Foreskin fibroblast (primary cell): ENCODE measurements at places on chromosomes 7 and 10.

GRCh38 chr10:84534168-84534567, 205.8 kb downstream of the CCSER2 start:
- DNase-seq, result no peak

DNA sequence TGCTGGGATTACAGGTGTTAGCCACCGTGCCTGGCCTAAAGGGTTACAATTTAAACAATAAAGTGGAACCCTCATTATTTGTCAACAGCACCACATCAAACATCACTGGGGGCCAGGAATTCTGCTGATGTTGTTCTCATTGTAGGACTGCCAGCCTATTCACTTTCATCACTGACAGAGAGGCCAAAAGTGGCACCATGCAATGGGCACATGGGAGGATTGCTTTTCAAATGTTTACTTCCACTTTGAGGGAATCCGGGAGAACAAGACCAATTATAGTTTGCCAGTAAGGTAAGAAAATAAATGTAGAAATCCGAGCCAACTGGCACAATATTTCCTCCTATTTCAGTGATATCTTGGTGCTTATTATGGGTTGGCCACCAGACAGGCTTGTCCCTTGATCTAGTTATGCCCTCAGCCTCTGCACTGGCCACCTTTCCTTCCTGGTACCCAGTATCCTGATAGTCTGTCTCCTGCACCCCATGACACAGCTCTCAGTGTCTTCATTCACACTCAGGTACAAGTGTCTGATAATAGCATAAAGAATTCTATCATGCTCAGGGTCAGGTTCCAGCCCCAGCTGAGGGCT, 82.6 kb downstream of the ANLN start:
- DNase-seq, result no peak

DNA sequence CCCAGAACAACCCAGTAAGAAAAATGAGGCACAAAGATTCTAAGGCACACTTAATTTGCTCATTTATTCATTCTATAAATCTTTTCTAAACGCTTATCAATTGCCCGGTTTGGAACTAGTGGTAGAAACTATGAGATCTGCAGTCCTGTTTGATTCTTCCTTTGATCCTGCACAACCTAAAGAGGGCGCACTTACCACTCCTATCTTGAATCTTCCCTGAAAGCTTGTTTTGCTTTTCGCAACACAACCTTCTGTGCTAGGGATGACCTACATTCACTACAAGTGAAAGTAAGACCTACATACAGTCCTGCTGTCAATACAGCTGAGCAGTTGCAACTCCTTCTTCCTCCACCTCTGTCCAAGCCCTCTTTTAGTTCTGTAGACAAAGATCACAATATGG, 12.6 kb upstream of the ARL4A start:
- peak; percentile 66 for DNase-seq

DNA sequence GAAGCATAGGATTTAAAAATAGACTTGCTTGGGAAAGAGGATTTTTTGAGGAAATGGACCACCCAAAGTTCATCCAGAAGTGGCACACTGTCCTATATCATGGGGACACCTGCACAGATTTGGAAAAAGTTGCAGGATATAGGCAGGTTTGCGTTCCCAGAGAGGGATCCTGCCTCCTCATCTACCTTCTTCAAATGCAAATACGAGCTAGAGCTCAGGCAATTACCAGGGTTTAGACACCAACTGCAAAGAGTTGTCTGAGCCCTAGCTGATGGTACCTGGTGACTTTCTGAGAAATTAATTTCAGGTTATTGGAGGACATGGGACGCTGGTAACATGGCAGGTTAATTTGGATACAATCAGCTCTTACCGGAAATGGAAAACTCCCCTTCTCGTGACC, 423.7 kb upstream of the MTPN start:
- DNase-seq, result no peak

GRCh38 chr10:24256619-24257107, 47.7 kb downstream of the KIAA1217 start:
- no peak for DNase-seq

- DNase-seq, result no peak
Observed at GRCh38 chr7:128420773-128421172, 11.0 kb upstream of the IMPDH1 start.

GRCh38 chr10:21293518-21294356, 231.7 kb downstream of the SKIDA1 start:
- DNase-seq, result no peak

GRCh38 chr10:44396671-44397191, 11.8 kb upstream of the CXCL12 start:
- no peak for DNase-seq

DNA sequence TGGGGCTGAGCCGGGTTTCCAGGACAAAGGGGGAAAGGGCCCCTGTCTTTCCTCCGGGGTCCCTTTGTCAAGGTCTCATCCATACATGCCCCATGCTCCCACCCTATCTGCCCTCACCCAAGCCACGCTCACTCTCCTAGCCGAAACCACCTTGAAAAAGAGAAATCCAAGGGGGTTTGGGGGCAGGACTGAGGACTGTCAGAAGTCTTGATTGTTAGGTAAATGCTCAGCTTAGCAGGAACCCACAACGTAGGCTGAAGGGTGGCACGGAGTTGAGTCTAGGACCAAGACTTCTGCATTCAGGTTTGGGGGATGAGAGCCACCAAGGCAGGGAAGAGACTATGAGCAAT, 719 bp upstream of the PGAM2 start:
- no peak for DNase-seq

GRCh38 chr7:89335490-89335889, 540.0 kb upstream of the TEX47 start:
- DNase-seq, result no peak

GRCh38 chr7:74373536-74373935, 80.2 kb upstream of the GTF2IRD1 start:
- no peak for DNase-seq

- DNase-seq, result no peak
Observed at GRCh38 chr7:120677535-120677934, 180.4 kb downstream of the TSPAN12 start.

- no peak for DNase-seq
Observed at GRCh38 chr7:140686921-140687320, 9.6 kb upstream of the NDUFB2 start.

GRCh38 chr7:92622030-92622429, 31.8 kb upstream of the FAM133B start:
- no peak for DNase-seq

DNA sequence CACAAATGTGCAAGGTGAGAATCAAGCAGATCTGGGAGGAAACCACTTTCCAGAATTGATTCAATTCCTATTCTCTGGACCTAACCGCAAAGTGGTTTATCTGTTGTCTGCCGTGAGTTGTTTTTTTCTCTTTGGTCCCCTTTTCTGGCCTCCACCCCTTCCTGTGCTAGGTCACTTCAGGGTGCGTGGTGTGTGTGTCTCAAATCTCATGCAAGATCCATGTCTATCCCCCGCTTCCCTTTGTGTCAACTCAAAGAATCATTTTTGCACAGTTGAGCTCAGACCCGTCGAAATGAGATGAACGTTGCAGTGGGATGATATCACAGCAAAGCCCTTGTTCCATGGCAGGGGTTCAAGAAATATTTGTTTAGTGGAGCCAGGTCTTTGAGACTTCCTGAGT, 184.5 kb downstream of the GATA3 start:
- no peak for DNase-seq

GRCh38 chr7:74017125-74017524, 10.8 kb upstream of the ELN start:
- DNase-seq, result no peak

DNA sequence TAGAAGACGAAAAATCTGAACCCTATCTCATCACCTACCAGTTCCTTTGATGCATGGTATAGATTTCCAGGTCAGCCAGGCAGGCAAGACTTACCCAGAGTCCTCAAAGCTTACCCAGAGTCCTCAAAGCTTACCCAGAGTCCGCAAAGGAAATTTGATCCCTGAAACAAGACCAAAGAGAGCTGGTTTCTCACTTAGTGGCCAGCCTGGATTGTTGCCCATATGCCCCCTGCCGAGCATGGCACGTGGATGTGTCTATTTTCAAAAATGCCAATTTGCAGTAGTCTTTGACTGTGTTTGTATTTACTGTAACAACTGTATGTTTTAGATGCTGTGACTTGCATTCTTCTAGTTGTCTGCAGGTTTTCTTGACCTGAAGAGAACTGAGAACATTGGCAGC, 120.2 kb upstream of the STARD3NL start:
- DNase-seq, result no peak

- peak; percentile 78 for DNase-seq
Observed at GRCh38 chr10:122181041-122181732, 89.9 kb upstream of the BTBD16 start.

DNA sequence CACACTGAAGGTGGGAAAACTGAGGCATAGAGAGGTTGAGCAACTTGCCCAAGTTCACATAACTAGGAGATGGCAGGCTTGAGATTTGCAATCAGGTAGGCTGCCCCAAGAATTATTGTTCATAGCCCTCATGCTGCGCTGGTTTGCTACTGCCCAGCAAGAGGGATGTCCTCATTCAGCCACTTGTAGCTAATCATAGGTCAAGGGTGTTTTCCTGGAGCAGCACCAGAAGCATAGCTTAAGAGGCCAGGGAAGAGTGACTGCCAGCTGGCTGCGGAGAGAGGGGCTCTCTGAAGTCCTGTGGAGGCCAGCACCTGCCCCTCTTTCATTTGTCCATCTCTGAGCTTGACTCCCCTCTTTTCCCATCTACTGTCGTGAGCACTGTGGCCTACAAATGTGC, 15.0 kb downstream of the CDHR3 start:
- DNase-seq, result no peak

- DNase-seq, result no peak
Observed at GRCh38 chr10:60073781-60074656, 167.7 kb upstream of the CCDC6 start.

GRCh38 chr7:114962441-114962840, 40.5 kb downstream of the MDFIC start:
- no peak for DNase-seq

DNA sequence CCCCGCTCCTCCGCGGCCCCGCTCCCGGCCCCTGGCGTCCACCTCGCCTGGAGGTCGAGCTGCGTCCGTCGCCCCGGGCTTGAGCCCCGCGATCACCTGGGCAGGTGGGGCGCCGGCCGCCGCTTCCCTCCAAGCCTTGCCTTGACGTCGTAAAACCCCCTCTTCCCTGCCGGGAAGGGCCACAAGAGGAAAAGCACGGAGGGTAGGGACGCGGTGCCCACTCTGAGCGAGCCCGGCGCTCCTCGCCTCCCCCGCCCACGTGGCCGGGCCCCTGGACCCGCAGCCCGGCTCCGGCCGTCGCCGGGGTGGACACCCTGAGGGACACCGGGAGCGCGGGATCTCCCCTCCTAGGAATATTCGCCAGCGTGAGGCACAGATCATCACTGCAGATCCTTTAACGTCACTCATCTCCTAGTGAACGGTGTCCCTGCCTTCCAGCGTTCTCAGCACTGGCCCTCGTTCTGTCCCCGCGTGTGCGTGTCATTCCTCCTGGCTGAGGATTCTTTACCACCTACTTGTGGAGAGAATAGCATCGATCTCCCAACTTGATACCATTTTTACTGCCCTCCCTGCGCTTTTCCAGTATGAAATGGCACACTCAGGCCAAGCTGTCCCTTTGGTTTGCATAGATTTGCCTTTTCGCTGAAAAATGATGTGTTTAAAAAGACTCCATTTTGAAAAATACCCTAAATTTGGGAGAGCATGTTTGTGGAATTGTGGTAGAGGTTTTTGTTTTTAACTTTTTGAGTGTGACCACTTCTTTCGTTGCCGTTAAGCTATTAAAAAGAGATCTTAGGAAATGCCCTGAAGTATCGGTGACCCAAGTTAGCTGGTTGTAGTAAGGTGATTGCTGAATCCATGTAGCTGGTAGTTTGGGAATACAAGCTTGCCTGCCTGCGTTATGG, 649 bp downstream of the ACTR3B start:
- peak; percentile 59 for DNase-seq

- no peak for DNase-seq
Observed at GRCh38 chr10:73169320-73169719, 1.4 kb downstream of the FAM149B1 start.

- peak; percentile 74 for DNase-seq
Observed at GRCh38 chr7:98266840-98267239, 14.6 kb upstream of the BRI3 start.

- DNase-seq, result no peak
Observed at GRCh38 chr10:79173582-79174262, 105.0 kb downstream of the ZMIZ1 start.
